Activated T-cell treated with anti-CD3 and anti-CD28 coated beads for 4 hours (primary cell): ENCODE measurements at places on chromosomes 11 and 22.

DNA sequence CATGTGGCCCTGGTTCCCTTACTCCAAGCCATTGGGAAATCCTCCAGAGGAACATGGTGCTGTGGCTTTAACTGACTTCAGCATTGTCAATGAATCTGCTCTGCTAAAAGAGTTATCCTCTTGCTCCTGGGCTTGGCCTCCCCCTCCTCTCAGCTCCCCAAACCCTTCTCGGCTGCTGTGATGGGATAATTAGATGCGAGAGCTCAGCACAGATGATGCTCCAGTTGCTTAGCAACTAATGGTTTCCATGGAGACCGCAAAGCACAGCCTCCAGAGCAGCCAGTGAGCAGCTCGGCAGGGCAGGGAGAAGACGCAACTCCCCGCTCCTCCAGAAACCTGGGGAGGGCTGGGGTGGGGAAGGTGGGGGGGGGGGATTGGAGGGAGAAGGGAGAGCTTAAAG, 2.8 kb upstream of the UPK2 start:
- no peak for DNase-seq

DNA sequence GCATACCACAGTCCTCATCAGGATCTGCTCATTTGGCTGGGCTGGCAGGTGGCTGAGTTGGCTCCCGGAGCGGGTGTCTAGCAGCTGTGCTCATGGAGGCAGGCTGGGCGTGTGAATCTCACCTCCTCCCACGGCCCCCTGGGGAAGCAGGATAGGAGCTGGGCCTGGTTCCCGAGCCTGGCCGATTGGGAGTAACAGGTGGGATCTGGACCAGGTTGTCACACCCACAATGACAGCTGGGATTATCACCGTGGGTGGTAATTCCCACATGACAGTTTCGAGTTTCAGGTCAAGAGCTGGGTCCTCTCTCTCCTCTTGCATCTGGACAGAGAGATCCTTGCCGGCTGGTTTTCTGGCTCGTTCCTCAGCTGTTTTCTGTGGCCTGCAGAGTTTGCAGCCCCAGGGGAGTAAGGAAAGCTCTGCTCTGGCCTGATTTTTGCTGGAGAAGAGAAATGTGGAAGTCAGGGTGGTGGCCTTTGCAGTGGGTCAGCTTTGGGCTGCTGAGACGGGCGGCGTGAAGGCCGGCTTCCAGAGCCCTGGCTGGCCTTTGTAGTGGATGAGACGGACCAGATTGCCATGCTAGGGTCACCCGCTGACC, 57.0 kb downstream of the BCR start:
- DNase-seq: no peak

GRCh38 chr11:1304380-1304779, 5.1 kb downstream of the TOLLIP start:
- no peak for DNase-seq

- DNase-seq: no peak
These were observed 33.6 kb upstream of the PARVG start for GRCh38 chr22:44147008-44147645.

- no peak for DNase-seq
These were observed 961 bp downstream of the SUSD2 start for GRCh38 chr22:24181996-24182899.

DNA sequence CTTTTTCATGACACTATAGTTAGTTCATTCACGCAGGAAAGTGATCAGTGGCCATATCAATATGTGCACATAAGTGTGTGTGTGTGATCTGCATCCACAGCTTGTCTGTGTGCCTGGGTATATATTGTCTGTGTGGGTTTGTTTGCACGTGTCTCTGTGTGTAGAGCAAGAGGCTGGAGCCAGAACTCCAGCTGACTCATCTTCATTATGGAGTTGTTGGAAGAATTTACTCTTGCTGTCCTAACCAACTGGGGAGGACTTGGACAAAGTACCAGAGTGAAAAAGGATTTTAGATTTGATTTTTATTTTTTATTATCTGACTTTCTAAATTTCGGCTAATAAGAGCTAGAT, 63.9 kb downstream of the TP53I11 start:
- no peak for DNase-seq

DNA sequence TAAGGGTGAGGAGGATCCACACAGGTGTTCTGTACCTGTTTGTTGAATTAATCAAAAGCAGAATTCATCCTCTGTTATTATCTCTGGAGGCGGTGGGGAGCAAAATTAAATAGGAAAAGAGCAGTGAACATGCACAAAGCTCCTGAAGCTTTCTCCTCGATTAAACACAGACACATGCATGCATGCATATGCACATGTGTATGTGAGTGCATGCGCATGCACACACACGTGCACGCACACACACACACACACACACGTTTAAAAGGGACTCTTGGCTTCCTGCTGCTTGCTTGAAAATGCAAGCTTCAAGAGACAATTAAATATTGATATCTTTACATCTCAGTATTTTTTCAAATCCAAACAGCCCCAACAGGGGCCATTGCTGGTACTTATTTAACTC, 462.1 kb downstream of the BUD13 start:
- DNase-seq: no peak

- DNase-seq: no peak
These were observed 2.8 kb upstream of the ROBO4 start for GRCh38 chr11:124900464-124900863.

DNA sequence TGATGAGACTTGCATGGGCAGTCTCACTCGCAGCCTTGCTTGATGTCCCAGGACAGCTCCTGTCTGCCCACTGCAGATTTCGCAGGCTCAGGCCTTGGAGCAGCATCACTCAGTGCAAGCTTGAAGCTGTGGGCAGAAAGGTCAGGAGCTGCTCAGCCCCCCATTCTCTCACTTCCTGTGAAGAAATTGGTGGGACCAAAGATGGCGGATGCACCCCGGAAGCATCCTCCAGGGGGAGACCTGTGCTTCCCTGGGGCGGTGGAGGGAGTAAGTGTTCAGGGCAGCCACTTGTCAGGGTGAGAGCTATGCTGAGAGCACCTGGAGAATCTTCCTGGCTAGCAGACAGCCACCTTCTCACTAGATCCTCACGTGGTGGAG, 11.3 kb downstream of the PLAAT2 start:
- no peak for DNase-seq

- DNase-seq: no peak
These were observed 747.3 kb downstream of the LUZP2 start for GRCh38 chr11:25244126-25244525.

DNA sequence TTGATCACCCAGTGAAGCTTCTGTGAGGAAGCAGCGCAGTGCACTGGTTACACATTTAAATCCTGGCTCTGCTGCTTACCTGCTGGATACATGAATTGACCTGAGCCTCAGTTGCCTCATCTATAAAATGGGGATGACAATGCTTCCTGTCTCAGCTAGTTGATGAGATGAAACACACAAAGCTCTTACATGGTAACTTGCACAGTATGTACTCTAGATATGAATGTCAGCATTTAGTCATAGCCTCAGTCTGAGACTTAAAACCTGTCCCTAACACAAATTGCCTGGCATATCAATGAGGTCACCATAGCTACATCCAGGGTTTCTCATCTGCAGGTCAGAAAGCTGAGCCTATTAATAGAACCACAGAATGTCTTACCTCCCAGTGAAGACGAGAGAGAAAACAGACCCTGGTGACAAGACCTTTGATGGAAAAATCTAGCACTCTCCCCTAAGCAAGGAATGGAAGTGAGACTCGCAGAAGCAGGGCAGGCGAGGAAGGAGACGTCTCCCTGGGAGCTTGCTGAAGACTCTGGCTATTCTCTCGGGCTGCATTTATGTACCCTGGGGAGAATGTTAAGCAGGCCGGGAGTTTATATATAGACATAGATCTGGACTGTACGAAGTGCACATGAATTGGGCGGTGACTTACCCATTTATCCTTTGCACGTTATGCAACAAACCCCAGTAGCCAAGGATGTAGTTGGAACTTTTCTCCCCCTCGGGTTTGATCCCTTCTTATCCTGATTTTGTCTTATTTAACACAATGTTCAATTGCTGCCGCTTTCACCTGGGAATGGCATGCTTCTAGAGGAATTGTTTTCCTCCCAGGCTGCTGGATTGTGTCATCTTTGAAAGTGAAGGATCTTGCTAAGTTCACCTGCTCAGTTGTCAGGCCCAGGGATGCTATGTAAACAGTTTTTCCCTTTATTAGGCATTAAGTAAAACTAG, 18.0 kb downstream of the SDHAF2 start:
- DNase-seq: no peak

GRCh38 chr22:44895296-44896055, 114.3 kb downstream of the PHF21B start:
- DNase-seq: no peak

GRCh38 chr11:44833221-44833876, 106.6 kb downstream of the TSPAN18 start:
- no peak for DNase-seq

DNA sequence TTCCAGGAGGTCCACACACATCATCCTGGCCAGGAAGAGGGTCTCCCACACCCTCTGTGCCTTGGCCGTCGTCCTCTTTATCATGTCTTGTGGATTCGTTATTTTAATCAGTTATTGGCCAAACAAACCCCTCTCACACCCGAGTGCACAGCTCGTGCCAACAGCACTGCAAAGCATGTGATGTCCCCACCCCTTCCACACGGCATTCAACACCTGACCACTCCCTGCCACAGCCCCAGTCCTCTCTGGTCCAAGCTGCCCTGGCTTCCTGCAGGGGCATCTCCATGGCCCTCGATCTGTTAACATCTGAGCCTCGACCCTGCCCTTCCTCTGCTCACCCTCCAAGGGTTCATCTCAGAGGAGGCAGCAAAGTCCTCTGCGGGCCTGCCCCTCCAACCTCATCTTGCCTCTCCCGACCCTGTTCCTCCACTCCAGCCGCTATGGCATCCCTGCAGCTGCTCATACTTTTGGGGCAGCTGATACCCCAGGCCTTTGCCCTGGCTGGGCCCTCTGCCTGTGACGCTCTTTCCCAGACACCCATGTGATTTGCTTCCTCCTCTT, 14.0 kb downstream of the MYEOV start:
- DNase-seq: no peak

DNA sequence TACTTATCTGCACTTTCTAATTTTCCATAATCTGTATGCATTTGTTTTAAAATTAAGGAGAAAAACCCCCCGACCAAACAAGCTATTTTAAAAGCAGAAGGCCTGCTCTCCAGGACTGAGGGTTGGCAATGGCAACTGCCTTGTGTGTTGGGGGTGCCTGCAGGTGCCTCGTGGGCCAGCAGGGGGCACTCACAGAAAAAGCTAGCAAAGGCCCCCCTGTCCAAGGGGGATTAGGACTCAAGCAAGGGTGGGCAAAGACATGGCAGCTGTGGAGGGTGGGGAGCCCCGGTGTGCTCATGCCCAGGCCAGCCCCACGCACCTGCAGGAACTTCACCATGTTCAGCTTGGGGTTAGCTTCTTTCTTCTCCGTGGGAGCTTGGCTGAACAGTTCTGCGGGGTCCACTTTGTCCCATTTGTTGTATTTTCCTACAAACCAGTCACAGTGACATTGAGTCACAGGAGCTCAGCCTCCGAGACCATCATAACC, 10.3 kb downstream of the TOP3B start:
- DNase-seq: peak; percentile 38

DNA sequence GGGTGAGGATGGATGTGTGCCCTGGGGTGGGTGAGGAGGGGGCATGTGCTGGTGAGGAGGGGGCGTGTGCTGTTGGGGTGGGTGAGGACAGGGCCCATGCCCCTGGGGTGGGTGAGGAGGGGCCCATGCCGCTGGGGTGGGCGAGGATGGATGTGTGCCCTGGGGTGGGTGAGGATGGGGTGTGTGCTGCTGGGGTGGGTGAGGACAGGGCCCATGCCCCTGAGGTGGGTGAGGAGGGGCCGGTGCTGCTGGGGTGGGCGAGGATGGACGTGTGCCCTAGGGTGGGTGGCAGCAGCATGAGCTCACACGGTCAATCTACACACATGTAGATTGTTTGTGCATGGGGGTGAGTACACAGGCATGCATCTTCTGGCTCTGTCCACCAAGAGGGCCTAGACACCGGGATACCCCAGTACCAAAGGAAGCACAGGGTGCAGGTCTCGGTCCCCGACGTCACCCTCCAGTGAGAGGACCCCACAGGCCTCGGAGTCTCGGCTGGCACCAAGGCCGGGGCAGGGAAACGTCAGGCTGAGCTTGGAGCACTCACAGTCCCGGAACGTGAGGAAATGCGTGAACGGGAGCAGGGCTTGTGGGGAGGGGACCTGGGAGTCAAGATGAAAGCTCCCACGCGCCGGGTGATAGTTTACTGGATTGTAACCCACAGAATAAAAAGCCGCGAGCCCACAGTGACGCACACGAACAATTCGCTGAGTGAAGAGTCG, 37.4 kb upstream of the TOLLIP start:
- no peak for DNase-seq

- DNase-seq: no peak
These were observed 30.7 kb upstream of the CPT1A start for GRCh38 chr11:68872216-68873003.
